ENCODE measurements at places on chromosomes 5 and 9.

DNA sequence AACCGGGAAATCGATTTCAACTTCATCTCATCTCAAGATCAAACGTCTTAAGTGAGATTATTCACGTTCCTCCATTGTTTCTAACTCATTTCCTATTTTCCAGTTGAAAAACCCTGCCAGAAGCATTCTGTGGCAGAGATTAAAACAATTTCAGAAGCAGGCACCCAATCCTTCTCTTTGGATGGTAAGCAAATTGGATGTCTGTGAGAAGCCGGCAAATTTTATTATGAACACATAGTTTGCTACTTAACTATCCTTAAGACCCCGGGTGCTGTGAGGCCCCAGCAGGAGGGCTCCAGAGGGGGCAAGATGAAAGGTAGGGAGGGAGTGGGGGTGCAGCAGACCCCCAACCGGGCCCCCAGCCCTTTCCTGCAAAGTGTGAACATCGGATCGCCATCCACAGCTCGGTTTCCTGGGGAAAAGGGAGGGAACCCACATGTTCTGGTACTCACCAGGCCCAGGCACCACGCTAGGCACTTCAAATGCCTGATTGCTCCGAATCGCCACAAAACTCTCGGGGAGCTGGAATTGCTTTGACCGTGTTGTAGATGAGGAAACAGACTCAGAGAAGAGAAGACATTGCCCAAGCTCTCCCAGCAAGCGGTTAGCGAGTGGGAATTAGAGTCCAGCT lies 167.1 kb upstream of the MVB12B start:
- no peak for DNase-seq

DNA sequence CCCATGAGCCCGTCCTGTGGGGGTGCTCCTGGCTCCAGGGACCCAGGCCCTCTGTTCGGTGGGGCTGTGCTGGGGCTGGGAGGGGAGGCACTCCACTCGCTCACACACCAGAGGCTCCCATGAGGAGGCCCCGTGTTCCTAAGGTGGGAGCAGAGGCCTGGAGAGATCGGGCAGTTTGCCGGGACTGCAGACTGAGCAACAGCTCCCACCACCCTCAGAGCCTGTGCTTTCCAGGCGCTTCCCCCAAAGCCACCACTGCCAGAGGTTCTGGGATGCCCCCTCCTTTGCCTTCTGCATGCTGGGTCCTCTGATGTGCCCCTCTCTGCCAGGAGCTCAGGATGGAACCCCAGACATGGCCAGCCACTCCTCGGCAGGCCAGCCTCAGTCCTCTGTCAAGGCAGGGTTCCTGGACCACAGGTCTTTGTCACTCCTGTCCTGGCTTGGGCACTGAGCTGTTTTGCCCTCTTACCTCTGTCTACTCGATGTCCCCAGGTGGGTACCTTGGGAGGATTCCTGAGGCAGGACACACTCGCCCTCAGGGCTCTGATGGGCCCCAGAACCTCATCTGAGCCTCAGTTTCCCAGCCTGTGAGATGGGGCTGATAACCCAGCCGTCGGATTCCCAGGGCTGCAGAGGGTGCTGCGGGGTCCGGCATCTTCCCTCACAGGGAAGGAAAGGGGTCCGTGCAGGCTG lies 80.8 kb downstream of the TSPAN17 start:
- DNase-seq = no peak

DNA sequence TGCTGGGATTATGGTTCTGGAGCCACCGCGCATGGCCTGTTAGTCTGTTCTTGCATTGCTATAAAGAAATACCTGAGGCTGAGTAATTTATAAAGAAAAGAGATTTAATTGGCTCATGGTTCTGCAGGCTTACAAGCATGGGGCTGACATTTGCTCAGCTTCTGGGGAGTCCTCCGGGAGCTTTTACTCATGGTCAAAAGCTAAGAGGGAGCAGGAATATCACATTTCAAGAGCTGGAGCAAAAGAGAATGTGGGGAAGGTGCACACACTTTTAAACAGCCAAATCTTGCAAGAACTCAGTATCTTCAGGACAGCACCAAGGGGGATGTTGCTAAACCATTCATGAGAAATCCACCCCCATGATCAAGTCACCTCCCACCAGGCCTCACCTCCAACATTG lies 12.1 kb downstream of the JAK2 start:
- DNase-seq = no peak

GRCh38 chr9:70581214-70581954 lies 166.9 kb upstream of the KLF9 start:
- DNase-seq = no peak

GRCh38 chr9:110427497-110428104 lies 89.9 kb upstream of the TXNDC8 start:
- no peak for DNase-seq

DNA sequence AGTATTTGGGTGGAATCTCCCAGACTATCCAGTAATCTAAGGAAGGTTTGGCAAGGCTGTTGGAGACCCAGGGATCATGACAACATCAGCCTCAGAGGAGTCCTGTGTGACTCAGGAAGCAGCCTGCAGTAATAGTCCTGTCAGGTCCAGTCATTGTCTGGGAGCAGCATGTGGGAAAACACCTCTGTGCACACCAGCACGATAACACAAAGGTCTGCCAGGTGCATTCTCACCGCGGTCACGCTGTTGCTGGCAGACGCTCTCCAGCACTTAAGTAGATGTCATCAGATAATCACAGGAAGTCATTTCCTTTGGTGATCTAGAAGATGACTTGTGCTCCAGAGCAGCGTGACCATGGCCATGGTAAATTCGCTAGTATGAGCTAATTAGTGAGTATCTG lies 99.2 kb upstream of the IQGAP2 start:
- DNase-seq = no peak

- DNase-seq = no peak
Measured at GRCh38 chr5:178651046-178651810, 24.4 kb upstream of the CLK4 start.

GRCh38 chr5:573976-574375 lies 38.2 kb upstream of the CEP72 start:
- DNase-seq = no peak

GRCh38 chr5:111076091-111076490 lies 4.6 kb downstream of the TSLP start:
- DNase-seq = no peak

GRCh38 chr9:122144836-122145591 lies 14.6 kb downstream of the NDUFA8 start:
- DNase-seq = no peak

GRCh38 chr9:113542741-113543140 lies 79.2 kb downstream of the RGS3 start:
- DNase-seq = no peak

- DNase-seq = no peak
Measured at GRCh38 chr5:69492923-69493395, 369 bp downstream of the OCLN start.

- no peak for DNase-seq
Measured at GRCh38 chr5:150144879-150145278, 10.8 kb downstream of the PDGFRB start.

DNA sequence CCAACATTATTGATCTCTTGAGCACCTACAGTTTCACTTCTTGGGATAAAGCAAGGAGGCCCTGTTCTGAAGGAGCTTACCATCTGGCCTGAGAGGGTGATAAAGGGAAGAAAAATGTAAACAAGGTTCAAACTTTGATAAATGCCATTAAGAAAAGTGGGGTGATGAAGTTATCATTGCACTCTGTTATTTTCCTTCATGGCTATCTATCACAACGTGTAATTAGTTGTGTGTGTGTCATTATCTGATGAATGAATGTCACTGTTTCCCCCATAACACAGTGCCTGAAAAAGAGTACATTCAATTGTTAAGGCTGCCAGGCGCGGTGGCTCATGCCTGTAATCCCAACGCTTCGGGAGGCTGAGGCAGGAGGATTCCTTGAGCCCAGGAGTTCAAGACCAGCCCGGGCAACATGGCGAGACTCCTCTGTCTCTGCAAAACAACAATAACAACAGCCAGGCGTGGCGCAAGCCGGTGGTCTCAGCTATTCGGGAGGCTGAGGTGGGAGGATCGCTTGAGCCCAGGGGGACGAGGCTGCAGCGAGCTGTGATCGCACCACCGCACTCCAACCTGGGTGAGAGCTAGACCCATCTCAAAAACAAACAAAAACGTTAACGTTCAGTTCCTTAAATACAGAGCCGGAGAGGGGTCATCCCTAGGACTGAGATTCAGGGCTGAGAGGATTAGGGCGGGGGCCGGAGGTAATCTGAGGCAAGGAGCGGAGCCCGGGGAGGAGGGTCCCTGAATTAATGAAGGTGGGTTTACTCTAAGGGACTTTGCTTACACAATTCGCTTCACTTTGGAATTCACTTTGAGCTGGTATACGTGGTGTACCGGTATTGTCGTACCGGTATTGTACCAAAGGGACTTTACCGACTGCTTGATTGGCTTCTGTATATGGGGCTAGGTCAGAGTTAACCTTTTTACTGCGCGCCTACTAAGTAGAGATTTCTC lies 917 bp downstream of the NHP2 start:
- no peak for DNase-seq

GRCh38 chr5:170636801-170637477 lies 133.1 kb downstream of the KCNIP1 start:
- DNase-seq = no peak

- DNase-seq = no peak
Measured at GRCh38 chr9:127990554-127990953, 9.8 kb upstream of the EEIG1 start.

DNA sequence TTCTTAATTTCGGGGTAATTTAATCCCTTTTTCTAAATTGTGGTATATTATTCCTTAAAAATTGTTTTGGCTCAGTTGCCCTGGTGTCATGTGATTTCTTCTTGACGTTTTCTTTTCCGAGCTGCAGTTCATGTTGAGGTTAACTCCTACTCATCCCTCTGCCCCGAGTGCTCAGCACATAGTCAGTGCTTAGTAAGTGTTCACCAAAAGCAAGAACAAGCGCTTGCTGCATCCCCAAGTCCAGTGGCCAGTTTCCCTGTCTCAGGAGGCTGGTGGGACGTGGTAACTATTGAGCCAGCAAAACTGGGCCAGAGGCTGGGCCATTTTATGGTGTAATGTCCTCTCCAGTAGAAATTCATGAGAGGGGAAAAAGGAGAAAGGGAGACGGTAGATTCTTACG lies 23.3 kb downstream of the TRIO start:
- no peak for DNase-seq

- no peak for DNase-seq
Measured at GRCh38 chr5:16931334-16932110, 4.6 kb downstream of the MYO10 start.

DNA sequence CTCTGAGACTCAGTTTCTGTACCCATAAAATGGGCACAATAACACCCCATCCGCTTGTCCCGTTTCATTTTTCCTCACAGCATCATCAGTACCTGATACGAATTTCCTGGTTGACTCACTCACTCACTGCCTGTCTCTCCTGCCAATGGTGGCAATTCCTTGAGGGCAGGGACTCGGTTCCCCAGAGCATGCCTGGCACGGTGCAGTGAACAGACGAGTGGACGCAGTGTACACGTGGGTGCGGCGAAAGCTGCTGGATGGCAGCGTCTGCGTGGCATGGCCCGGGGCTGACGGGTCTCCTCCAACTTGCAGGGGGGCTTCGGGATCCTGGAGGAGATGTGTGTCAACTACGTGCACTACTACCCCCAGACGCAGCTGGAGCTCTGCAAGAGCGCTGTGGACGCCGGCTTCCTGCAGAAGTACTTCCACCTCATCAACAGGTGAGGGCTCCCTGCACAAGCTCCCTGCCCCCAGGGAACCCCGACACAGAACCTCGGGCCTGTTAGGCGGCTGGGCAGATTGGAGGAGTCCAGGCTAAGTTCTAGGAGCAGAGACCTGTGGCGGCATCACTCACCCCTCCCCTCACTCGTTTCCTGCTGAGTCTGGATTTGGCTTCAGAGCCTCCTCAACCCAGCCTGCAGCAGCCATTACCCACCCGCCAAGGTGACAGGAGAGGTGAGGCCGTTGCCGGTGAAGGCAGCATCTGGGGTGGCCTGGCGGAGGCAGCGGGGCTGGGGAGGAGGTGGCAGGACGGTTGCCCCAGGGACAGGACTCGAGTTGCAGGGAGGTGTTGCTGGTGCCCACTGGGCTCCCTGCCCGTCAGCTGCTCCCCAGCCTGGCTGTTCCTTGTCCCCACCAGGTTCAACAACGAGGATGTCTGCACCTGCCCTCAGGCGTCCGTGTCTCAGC lies 20.3 kb downstream of the DBH start:
- DNase-seq = peak; percentile 8

DNA sequence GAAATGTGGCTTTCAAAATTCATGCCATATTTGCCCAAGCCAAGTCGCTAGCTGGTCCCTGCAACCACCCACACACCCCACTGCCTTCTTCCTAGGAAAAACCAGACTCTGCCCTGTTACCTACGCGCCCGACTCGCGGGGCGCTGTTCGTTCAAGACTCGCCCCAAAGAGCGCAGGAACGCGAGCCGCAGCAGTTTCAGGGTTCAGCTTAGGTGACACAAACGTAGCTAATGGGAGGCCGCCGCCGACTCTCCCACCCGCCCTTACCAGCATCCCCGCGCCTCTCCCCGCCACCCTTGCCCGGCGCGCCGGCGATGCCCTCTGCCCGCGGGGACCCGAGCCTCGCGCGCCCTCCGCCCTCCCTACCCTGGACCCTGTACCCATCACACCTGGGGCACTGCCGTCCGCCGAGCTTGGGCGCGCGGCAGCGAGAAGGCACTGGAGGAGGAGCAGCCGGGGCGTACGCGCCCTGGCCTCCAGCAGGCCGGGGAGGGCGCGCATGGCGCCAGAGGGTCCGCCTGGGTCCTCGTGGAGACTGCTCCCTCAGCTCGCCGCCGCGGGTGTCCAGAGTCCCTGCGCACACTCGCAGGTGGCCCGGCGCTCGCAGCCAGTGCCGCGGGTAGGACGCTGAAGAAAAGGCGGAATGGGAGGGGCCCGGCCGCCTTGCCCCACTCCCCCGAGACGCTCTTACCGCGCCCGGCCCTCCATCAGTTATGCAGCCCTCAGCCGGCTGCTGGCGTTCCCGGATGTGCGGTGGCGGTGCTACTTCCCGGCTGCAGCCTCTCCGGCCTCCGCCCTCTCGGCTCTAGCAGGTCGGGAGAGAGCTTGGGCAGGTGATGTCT lies at the start of gene EMB:
EMB (minus strand) TSS at position 638 of the 842 bp plus-strand sequence; CDS start at position 501, 137 bp downstream.
- DNase-seq = peak; percentile 56

- DNase-seq = no peak
Measured at GRCh38 chr5:152723482-152723881, 318.4 kb upstream of the NMUR2 start.

DNA sequence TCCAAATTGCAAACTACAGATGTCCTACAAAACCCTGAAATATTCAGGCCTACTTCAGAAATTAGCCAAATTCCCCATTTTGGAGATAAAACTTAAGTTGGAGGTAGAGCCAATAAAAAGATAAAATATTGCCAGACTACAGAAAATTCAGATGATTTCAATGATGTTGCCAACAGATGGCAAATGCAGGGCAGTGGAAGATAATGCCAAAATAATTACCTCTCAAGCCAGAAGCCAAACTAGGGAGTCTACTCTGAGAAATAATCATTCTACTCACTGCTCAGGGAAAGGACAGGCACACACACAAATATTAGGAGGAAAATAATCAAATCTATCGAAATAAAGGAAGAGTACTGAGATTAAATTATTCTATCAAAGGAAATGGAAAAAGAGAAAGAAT lies 347.5 kb upstream of the CCNG1 start:
- DNase-seq = no peak

GRCh38 chr9:30697958-30698357 lies 1686.5 kb upstream of the ACO1 start:
- DNase-seq = no peak

- DNase-seq = no peak
Measured at GRCh38 chr5:134626369-134627014, 6.1 kb downstream of the SAR1B start.

- no peak for DNase-seq
Measured at GRCh38 chr9:2615497-2615896, 6.1 kb upstream of the VLDLR start.
